ENCODE measurements at places on chromosomes 7 and 10.

- DNase-seq = no peak
Measured at GRCh38 chr10:1187855-1188557, 131.8 kb downstream of the WDR37 start.

DNA sequence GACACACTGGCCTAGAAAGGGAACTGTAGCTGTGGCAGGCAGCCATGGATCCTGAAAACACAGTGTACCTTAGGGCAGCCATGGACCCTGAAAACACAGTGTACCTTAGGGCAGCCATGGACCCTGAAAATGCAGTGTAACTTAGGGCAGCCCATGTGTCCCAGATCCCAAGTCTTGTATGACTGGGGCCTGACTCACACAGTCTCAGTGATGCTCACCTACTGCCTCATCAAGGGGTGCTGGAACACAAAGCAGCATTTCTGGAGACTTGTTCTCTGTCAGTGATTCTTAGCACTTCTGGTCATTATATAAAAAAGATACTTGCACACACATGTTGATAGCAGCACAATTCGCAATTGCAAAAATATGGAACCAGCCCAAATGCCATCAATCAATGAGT is 70.2 kb upstream of the LAMB4 start:
- no peak for DNase-seq

GRCh38 chr7:29249383-29249750 is 54.8 kb downstream of the CHN2 start:
- no peak for DNase-seq

DNA sequence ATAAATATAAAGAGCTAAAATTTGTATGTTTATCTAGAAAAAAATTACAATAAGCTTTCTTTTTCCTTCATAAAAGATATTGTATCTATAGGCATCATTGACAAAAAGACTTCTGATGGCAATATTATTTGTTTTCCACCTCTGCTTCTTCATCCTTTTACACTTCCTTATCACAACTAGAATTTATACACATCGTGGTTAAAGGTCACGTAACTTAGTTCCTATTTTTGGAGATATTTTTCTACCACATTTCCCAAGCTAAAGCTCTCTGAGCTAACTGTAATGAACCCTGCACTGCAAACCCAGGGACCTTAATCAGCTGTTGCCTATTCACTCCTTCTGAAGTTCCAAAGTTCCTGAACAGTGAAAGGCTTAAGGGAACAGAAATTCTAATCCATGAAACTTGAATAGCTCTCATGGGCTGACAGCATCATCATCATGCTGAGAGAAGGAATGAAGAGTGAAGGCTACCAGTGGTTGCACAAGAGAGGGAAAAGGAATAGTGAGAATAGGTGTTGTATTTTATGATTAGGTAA is 106.1 kb upstream of the SLC13A1 start:
- DNase-seq = no peak

GRCh38 chr10:18542832-18543231 is 108.6 kb downstream of the NSUN6 start:
- DNase-seq = no peak
